ENCODE measurements at places on chromosomes 12 and 14.

DNA sequence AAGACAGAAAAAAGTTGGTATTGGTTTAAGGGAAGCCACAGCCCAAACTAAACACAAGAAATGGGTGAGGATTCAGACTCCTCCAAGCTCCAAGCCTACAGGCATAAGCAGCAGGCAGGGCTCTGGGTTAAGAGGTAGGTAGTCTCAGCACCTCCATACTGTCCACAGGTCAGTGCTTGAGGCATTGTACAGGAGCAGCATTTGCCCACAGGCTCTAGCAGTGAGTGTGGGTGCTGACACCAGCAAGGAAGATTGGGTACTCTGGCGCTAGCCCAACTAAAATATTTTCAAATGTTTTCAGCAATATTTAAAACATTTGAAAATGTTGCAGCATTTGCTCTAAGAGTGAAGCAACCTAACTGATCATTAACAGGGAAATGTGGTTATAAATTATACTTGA, 33.1 kb downstream of the FERMT2 start:
- peak; percentile 16 for DNase-seq

DNA sequence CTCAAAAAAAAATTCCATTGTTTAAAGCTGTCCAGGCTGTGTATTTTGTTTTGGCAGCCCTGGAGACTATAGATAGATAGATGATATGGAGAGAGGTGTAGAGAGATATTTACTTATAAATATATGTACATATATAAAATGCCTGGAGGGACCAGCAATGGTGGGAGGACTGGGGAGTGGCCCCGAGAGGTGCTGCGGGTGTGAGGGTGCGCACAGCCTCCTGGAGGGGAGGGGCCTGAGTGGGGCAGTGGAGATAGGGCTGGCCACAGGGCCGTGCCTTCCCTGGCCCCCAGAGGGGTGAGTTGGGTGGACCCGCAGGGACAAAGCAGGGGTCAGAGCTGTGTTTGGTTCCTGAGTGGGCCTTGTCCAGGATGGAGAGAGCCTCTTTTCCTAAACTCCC, 6.5 kb downstream of the ADSS1 start:
- DNase-seq = no peak

- no peak for DNase-seq
Observed at GRCh38 chr14:34138175-34138574, 187.3 kb upstream of the EGLN3 start.

- DNase-seq = no peak
Observed at GRCh38 chr14:96390965-96391292, 999 bp upstream of the AK7 start.

- peak; percentile 55 for DNase-seq
Observed at GRCh38 chr14:24013654-24014514, 25.2 kb downstream of the DHRS4L2 start.

DNA sequence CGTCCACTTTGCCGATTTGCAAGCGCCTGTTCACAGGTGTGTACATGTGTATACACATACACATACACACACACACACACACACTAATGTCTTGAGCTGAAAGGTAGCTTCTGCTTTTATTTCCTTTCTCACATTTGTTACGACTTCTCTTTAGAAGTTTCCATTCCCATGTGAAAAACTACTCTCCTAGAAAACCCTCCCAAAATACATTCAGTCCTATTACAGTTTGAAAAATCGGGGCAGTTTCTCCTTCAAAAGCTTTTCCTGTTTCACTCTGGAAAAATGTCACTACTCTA, 3.9 kb downstream of the BLTP3B start:
- DNase-seq = no peak

- DNase-seq = no peak
Observed at GRCh38 chr14:103290056-103290455, 44.0 kb upstream of the EIF5 start.

- no peak for DNase-seq
Observed at GRCh38 chr14:93533437-93533836, 102.7 kb downstream of the UNC79 start.

DNA sequence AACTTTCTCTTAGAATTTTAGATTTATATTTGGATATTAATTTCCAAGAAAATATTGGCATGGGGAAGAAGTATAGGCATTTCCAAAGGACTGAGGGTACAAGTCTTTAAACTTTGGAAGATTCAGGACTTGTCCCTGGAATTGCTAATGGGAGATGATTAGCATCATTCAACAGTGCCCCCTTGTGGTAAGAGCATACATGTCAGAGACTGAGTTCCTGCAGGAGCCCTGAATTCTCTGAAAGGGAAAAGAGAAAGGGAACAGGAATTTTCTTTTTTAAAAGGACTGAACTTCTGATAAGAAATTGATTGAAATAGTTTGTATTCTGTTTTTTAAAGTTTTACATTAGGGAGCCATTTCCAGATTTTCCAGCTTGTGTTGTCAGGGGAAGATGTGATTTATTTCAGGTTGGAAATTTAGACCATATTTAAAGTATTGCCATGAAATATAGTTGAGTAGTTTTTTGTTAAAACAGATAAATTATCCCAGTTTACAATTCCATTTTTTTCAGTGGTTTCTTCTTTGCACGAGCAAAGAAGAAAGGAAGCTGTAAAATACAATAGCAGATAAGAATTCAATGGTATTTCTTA, 44.0 kb upstream of the REP15 start:
- no peak for DNase-seq

DNA sequence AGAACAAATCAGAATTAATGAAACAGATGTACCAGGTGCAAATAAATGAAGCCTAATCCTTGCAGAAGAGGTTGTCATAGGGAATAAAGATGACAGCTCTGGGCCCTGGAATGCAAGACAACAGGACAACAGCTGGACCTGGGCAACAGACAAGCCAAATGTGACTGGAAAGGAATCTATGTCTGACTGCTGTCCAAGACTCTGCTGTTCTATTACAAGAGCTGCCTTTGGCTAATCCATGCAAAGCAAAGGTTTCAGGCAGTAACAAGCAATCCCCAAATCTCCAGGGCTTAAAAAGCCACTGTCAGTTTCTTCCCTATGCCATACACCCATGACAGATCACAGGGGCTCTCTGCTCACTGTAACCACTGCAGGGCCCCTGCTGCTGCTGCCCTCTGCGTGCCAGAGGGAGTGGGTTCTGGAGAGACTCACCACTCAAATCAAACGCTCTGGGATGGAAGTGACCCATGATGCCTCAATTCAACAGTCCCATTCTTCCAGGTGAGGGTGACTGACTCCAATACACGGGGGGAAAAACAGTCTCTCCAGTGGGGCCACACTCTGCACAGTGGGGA, 218.9 kb upstream of the SFSWAP start:
- DNase-seq = no peak

DNA sequence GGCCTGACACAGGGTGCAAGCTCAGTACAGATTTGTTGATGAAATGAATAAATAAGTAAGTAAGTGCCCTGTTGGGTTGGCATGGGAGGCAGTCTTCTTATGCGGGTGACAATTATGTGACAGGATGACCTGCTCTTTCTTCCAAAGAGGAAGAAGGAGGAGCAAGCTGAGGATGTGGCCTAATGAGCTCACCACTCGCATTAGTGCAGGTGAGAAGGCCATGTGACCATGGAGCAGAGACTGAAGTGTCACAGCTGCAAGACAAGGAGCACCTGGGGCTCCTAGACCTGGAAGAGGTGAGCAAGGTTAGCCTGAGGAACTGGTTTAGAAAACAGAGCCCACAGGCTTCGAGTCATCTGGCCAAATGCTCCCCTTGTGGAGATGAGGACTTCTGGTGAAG, 34.9 kb downstream of the LRTM2 start:
- DNase-seq = no peak

DNA sequence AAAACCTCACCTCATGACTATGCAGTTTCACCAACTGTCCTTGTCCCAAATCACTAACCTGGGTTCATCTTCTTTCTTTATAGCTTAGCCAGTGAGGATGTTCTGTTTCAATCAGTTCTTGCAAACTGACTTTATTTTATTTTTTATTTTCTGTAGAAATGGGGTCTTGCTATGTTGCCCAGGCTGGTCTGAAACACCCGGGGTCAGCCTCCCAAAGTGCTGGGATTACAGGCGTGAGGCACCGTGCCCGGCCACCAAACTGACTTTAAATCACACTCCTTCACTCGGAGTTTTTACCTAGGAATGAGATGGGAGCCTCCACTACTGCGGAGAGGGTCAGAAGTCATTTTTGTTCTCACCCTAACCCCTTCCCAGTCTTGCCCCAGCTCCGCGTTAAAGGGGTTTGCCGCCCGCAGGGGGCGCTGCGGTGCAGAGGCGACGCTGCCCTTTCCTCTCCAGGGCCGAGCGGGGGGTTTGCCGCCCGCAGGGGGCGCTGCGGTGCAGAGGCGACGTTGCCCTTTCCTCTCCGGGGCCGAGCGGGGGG, 7.0 kb upstream of the B4GALNT3 start:
- DNase-seq = peak; percentile 93

DNA sequence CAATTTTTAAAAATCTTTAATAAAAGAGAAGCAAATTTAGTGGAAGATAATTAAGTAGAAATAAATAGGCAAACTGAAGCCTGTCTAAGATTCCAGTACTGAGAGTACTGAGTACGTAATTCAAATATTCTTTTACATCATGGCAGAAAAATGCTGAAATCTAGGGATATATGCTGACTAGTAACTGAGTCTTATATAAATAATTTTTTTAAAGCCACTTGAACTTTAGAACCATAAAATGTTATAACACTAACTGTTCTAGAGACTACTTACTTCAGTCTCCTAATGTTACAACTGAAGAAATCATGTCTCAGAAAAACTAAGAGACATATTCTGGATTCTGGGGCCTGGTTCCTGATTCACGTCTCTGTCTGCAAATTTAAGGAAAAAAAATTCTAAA, 230.6 kb upstream of the PLEKHG7 start:
- DNase-seq = no peak

GRCh38 chr14:24806061-24806678, 172.2 kb upstream of the GZMB start:
- DNase-seq = peak; percentile 56

DNA sequence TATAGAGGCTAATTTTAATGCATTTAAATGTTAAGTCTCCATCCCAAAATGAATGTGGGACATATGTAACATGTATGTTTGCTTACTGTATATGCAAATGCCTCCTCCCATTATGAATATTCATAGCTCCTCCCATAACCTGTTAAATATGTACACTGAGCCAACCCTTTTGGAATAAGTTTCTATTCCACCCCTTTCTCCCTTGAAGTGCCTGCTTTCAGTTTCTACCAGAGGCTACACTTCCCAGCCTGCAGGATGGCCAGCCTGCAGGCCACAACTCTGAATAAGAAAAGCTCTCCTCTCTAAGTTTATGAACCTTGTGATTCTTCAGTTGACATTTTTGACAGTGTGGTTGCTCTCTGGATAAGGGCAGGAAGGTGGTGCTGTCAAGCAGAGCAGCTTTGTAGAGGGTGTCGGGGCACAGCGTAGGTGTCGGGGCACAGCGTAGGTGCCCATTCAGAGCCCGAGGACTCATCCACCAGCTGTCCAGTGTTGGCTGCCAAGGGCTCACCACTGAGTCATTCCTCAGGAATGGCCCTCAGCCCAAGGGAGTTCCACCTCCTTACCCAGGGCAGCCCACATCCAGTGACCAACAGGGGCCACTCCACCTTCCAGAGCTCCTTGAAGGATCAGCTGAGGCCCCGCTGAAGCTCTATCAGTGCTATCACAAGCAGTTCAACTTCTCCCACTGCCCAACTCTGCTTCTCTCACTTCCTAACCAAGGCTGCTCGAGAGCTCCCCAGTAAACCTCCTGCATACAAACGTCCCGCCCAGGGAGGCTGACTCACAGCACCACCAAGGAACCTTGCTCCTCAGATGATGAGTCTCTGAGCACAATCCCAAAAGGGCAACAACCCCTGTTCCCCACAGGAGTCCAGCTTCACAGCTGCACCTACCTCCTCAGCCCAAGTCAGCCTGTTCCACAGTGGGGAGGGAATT, 31.4 kb downstream of the VWF start:
- DNase-seq = no peak

GRCh38 chr14:69001375-69001774, 22.3 kb upstream of the ACTN1 start:
- no peak for DNase-seq

DNA sequence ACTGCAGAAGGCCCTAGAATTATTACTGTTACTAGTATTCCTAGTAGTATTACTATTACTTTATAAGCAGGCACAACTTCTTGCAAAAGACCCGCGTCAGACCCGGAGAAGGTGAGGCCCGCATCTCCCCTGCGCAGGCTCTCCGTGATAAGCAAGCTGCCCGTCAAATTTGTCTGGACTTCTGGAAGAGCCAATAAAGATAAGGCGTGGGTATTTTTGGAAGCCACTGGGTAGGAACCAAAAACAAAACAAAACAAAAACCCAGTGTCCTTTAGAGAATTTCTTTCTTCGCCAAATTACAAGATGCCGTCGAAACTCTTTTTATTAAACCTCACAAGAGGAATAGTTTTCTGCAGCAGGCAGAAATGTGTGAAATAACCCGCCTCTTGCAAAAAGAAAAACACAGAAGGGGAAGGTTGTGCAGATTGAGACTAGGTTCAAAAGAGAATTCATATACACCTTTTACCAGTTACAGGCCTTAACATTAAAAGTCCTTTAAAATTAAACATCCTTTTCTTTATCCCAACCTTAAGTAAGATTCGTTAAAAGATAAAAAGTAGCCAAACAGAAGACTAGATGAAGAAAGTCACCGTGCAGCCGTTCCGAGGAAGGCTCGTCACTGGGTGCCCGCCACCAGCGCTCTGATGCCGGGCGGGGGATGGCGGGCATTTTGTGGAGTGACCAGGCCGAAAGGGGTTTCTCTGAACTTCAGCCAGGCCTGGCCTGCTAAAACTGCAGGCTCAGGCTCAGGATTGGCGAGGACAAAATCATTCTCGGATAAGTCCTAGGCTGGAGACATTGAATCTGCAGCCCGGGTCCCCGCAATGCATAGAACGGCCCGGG, 1.6 kb downstream of the TBX5 start:
- no peak for DNase-seq

- no peak for DNase-seq
Observed at GRCh38 chr12:25089738-25090137, 105.2 kb downstream of the DNAI7 start.

GRCh38 chr12:66398931-66399910, 96.9 kb downstream of the HELB start:
- DNase-seq = no peak

DNA sequence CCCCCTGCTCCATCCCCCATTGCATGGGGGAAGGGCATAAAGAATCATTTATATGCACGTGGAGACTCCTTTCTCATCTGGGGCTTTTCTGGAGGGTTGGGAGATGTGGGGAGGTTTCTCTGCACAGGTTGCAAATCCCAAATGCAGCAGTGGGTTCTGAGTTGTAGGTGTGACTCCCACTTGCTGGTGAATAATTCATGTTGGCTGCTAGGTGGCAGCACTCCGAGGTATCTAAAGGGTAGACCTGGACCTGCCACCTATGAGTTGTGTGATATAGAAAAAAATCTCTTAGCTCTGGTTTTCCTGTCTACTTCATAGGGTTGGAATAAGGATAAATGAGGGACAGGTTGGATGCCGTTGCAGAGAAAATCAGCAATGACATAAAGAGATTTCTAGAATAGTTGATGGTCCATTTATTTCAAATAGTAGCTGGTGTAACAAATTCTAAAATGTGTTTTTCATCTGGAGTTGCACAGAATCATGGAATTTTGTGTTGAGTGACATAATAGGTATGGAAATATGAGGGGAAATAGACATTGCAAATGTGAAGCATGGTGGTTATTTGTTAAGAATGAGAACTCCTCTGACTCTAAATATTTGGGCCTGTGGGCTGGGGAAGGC, 4.6 kb downstream of the MARCHF9 start:
- DNase-seq = peak; percentile 45

Measured in activated T-cell treated with anti-CD3 and anti-CD28 coated beads, Interleukin-2, amount 50 U/mL, for 48 hours (primary cell).